ENCODE measurements at places on chromosomes 2 and 18. TPM values are rescaled to one million over a fixed set of nuclear protein-coding genes. Genes with fewer than 3 reads are reported as not detected.

DNA sequence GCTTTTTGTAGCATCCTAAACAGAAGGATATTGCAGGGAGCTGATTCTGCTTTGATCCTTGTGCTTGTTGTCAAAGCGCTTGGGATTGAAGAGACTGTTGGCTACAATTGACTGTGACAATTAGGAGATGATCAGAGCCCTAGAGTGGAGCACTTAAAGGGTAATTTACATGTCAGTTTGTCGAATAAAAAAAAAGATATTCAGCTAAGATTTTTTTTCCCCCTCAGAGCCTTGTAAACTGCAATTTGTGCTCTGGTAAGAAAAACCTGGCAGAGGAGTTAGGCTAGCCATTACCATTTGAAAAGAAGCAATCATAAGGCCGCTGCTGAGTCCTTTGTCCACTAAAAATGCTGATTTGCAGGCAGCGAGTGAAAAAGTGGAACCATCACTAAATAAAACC lies 47.8 kb upstream of the ZEB2 start:
- no peaks in the 10 kb centered on the region for H3K36me3 ChIP-seq
- H3K4me3 ChIP-seq = no peak overlapping the region
- no peaks in the 10 kb centered on the region for H3K27me3 ChIP-seq
- no peaks in the 10 kb centered on the region for H3K4me1 ChIP-seq
- no peak for DNase-seq

DNA sequence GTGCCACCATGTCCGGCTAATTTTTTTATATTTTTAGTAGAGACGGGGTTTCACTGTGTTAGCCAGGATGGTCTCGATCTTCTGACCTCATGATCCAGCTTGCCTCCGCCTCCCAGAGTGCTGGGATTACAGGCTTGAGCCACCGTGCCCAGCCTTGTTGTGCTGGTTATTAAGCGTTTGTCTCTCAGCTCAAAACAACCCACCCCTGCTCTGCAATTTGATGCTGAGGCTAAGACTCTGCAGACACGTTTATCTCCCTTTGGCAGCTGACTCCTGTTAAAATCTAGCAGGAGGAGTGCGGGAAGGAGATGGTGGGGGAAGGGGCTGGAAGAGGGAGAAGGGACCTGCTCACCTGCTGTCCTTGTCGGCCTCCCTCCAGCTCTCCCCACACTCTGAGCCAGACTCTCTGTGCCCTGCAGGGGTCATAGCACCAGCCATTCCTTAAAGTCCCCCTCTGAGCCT lies 29.9 kb upstream of the IMPA2 start:
- no peaks in the 10 kb centered on the region for H3K36me3 ChIP-seq
- no peak for DNase-seq
- peaks cover 31% of the 10 kb centered on the region for H3K4me1 ChIP-seq
- no peaks in the 10 kb centered on the region for H3K27me3 ChIP-seq
- no peak overlapping the region for H3K4me3 ChIP-seq
- H3K27ac ChIP-seq = no peak overlapping the region

DNA sequence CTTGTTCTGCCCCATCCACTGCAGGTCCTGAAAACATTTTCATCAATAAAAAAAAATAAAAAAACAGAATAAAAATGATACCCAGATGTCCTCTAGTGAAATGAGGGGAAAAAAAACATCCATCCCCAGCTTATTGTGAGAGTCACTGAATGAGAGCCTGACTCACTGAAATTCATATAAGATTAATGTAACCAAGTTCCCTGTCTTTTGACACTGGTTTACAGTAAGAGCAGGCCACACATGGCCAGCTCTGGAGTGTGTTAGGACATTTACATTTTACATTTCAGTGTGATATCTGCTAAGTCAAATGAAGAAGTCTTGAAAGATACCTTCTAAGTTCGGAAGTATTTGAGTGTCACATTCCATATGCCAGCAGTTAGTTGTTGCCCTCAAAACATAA lies 21.1 kb upstream of the IL18R1 start:
- H3K4me1 ChIP-seq = peaks cover 10% of the 10 kb centered on the region
- DNase-seq = no peak
- H3K4me3 ChIP-seq = no peak overlapping the region

GRCh38 chr2:66849153-66849755 lies 414.3 kb downstream of the MEIS1 start:
- no peak for DNase-seq
- H3K27ac ChIP-seq = no peak overlapping the region
- no peak overlapping the region for H3K4me3 ChIP-seq

- no peak overlapping the region for H3K27ac ChIP-seq
These were observed 20.2 kb upstream of the SSB start for GRCh38 chr2:169778446-169778845.

CNDP2 gene
- total RNA-seq = 120 TPM

All from astrocyte (in vitro differentiated cells and primary cell).